Stimulated activated CD4-positive, alpha-beta T cell treated with anti-CD3 and anti-CD28 coated beads, Interleukin-4, amount 100 ng/mL, for 48 hours (primary cell): ENCODE measurements at places on chromosomes 2 and 18.
A peak's percentile ranks its signal among the peaks of the same experiment; 100 is the strongest.

DNA sequence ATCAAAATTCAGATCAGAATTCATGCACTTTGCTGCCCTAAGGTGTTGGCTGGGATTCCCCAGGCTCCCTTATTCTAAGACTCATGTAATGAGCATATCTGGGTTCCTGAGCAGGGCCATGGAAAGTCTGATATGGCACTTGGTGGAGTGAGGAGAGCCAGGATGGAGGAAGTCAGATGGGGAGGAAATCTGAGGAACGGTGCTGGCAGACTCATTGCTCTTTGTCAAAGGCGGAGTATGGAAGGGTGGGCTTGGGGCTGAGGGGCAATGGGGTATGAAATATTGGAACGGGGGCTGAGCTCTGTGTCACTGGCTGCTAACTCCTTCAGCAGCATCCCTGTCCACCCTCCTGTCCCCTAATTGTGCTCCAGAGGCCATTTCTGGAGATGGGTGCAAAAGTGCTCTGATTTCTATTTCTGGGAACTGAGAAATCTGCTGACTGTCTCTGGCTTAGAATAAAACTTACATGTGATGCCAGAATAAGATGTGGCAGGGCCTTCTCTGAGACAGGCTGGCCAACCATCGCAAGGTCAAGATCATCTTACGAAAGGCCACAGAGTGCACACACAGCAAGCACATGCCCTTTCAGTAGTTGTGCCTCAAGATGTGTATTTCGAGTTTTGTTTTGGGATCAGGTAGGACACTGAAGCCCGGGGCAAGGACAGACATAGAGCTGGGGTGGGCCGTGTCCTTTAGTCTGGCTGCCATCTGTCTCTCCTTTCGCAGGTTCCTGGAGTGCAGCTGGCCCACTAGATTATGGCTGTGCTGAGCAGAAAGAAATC, 480.0 kb upstream of the HS6ST1 start:
- DNase-seq, result no peak

DNA sequence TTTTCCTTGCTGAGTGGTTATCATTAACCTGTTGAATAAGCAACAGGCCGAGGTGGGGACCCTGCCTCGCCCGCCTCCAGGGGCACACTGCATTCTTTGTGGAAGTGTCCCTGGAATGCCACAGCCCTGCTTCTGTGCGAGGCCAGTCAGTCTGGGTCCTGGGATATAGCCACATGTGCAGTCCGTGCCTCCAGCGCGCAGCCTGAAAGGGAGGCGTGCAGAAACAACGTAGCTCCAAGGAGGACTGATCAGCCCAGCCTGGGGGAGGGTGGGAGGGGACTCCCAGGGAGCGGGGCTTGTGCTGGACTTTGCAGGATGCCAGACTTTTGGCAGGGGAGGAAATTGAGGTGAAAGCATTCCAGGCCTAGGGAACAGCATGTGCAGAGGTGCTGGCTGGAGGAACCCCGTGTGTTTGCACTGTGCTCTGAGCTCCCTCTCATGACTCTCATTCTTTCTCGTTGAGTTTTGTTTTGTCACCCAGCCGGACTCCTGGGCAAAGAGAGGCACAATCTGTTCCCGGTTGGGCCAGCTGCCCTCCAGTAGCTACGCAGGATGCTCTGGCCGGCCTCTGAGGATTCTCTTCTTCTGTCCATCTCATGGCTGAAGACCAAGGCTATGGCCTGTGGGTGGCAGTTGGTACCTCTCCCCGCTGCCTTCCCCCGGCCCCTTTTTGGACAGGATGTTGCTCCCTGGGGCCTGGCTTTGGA, 39.7 kb downstream of the HPCAL1 start:
- DNase-seq, result no peak

GRCh38 chr2:123816928-123817327, 208.2 kb upstream of the CNTNAP5 start:
- no peak for DNase-seq

- DNase-seq, result no peak
Observed at GRCh38 chr2:152792974-152793373, 74.6 kb downstream of the ARL6IP6 start.

GRCh38 chr2:30912056-30912455, 104.8 kb upstream of the CAPN13 start:
- DNase-seq, result no peak

DNA sequence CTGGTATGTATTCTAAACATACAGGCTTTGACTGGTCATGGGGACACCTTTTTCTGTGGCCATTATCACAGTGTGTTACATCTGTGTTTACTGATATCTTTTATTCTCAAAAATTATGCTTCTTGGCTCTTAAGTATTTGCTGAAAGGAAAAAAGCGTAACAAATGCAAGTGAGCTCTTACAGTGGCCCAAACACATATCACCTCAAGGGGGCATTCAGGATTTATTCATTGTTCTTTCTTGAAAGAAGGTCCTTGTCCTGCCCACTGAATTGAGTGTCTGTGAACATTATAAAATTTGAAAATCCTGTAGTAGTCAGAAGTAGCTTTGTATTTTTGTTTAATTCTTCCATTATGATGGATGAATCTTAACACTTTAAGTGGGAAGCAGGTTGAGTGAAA, 454.5 kb downstream of the XIRP2 start:
- no peak for DNase-seq

- DNase-seq, result no peak
Observed at GRCh38 chr18:25074925-25075324, 277.0 kb downstream of the ZNF521 start.

GRCh38 chr18:58496937-58497336, 132.0 kb downstream of the ALPK2 start:
- no peak for DNase-seq

GRCh38 chr18:25348386-25349130, 3.4 kb downstream of the ZNF521 start:
- no peak for DNase-seq

- no peak for DNase-seq
Observed at GRCh38 chr2:18664421-18664820, 75.1 kb upstream of the NT5C1B start.

DNA sequence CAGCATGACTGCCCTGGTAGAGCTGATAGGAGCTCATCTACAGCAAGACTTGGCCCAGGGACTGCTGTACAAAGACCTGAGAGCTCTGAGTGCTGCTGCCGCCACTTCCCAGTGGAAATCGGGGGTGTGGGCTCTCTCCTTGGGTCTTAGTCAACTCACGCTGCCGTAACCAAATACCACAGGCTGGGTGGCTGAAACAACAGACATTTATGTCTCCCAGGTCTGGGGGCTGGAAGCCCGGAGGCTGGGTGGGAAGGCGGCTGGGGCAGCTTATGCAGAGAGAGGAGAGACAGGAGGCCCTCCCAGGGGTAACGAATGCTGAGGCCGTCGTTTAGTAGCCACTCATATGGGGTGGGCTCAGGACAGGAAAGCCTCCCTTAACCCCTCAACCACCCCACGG, 15.4 kb upstream of the MAL start:
- no peak for DNase-seq

- no peak for DNase-seq
Observed at GRCh38 chr18:79333046-79333445, 62.7 kb upstream of the NFATC1 start.

DNA sequence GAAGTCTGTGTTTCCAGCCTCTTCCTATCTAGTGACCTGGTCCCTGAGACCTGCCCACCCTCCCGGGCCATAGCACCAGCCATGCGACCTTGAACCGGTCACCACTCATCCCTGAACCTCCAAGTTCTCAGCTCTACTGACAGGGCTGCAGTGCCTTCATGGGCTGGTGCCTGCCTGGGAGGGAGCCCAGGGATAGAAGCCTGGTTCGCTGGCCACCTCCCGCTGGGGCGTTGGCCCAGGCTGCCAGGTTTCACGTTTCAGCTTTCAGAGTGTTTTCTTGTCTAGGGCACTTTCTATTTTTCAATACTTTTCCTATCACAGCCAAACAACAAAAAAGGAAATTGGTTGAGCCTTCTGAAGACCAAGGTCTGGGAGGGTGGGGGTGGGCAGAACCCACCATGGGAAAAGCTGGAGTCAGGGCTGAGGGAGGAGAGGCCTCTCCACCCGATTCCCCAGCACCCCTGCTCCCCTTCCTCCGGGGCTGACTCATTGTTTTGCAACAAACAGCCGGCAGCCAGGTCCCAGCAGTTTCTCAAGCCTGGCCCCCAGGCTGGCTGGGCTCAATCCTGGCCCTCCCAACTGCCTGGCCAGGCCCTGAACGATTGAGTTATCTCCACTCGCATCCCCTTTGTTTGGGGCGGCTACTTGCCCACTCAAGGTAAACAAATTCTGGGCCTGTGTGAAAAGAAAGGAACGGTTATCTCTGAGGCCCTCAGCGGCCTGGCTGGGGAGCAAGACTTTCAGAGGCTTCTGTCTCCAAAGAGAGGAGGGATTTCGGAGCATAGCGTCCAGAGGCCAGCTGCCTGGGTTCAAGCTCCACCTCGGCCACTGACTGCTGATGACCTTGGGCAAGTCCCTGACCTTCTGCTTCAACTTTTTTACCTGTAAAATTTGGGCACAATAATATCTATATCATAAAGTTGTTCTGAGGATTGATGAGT, 47.5 kb downstream of the ZFP36L2 start:
- no peak for DNase-seq

GRCh38 chr2:71671203-71671854, 218.0 kb downstream of the DYSF start:
- DNase-seq, result no peak

DNA sequence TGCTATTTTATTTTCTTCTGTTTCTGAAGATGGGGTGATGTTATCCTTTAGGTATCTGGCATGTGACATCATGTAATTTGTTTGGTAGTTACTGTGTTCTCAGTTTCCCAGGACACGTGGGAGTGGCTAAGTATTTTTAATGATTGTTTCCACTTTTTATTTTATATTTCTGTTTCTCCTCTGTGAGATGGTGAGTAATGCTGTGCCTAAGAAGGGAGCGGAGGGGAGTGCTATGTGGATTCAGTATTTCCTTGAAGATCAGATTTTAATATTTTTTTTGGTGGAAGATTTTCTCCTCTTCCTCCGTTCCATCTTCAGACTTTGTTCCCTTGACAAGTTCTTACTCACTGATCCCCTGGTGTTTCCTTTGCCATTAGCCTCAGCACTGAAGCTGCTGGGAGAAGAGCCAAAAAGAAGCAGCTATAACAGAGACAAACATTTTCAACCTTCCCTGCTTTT, 180.0 kb upstream of the MMADHC start:
- DNase-seq, result no peak

DNA sequence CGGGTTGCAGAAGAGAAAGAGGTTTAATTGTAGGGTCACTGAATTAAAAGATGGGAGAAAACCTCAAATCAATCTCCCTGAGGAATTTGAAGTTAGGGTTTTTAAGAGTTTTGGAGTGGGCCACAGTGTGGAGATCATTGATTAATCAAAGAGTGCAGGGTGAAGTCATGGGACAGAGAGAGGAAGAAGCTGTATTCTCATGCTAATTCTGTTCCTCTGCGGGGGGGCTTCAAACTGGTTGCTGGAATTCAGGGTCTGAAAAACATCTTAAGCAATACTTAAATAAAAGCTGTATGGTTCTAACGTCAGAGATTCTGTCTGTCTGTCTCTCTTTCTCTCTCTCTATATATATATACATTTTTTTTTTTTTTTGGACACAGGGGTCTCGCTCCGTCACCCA, 169.8 kb upstream of the SPATS2L start:
- no peak for DNase-seq

GRCh38 chr2:85737481-85737880, 16.3 kb upstream of the ATOH8 start:
- DNase-seq, result no peak

DNA sequence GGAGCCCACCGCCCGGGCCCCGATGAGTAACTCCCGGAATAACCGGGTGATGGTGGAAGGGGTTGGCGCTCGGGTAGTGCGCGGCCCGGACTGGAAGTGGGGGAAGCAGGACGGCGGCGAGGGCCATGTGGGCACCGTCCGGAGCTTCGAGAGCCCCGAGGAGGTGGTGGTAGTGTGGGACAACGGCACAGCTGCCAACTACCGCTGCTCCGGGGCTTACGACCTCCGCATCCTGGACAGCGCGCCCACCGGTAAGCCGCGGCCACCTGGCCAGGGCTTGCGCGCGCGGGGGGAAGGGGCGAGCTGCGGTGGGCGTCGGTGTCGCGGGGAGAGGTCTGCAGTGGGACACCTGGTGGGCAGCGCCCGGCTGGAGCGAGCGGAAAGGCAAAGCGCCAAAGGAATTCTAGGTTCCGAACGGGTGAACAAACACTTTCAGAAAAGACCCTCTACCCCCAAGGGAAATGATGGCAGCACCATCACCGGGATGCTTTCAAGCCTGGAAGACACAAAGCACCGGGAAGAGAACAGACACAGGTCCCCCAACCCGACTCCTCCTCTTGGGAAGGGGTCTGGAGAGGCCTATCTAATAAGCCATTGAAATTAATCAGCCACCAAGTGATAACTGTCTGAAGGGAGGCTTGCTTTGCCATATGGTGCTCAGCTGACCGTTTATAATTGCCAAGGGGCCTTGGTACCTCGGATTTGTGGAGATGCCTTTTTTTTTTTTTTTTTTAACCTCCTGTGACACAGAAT, 1.1 kb downstream of the MIB1 start:
- peak; percentile 18 for DNase-seq

- DNase-seq, result no peak
Observed at GRCh38 chr18:9854801-9855676, 30.7 kb upstream of the TXNDC2 start.

DNA sequence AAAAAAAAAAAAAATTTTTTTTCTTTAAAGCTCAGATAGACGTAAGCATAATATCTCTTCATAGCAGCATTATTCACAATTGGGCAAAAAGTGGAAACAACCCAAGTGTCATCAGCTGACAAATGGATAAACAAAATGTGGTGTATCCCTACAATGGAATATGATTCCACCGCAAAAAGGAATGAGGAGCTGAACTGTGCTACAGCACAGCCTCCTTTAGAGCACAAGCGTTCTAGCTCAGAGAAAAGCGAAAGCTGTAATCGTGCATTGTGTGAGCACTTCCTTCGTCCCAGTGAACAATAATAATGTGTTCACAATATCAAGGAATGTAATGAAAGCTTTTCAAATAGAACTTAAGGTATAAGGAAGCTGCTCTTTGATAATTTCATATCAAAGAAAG, 11.7 kb upstream of the CHMP1B start:
- DNase-seq, result no peak

GRCh38 chr2:224062481-224063297, 23.6 kb upstream of the SERPINE2 start:
- DNase-seq, result no peak

DNA sequence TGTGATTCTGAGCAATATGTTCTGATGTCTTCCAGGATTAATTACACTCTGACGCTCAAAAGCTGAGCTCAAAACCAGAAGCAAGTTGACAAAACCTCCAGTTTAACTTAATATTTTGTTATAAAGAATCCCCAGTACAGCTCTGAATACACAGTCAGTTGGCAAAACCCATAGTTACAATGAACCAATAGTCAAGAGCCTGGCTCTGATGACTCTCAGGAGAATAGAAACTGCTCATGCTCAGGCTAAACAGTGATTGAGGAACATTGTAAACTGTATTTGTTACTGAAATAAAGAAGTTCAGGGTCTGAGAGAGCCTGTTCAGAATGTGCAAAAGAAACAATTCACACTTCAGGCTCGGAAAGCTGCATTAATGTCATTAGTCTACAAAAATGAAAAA, 1565.9 kb downstream of the SUCLG1 start:
- DNase-seq, result no peak

GRCh38 chr18:8883409-8883668, 178.0 kb downstream of the MTCL1 start:
- no peak for DNase-seq
